ENCODE measurements at places on chromosomes 7 and 10.

DNA sequence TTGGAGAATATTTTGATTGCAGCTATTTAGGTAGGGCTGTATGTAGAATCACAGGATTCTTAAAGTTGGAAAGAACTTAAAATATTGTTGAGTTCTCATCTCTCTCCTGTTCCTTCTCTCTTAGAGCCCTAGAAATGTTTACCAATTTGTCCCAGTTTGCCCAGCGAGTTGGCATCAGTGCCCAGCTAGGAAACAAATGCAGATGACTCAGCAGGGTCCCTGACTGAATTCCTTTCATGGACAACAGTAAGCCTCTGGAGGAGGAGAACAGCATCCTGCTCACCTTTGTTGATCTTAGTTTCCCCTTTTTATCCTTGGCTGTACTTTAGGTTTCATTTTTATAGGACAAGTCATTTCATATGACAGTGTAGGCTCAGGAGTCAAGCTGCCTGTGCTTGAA, 89.3 kb downstream of the SEC23IP start:
- no peak for DNase-seq

DNA sequence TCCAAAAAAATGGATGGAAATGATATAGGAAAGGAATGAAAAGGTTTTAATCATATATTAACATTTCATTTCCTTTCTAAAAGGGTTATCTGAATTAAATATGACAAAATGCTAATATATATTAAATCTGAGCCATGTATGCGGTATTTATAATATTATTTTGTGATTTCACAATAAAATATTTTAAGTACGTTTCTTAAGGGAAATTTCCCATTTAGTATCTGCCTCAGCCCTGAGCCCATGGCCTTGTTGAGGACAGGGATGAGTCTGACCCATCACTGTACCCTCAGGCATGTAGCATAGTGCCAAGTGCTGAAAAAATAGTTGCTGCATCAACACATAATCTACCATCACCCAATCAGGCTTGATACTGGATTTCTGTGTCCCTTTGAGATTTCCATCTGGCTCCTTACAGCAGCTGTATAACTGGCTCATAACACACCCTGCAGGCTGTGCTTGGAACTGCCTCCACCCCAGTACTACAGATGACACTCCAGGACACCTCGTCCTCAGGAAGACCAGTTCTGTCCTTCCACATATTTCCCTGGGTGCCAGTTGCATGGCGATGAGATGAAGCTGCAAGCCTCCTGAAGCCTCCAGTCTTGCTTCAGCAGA, 59.4 kb upstream of the ASAH2 start:
- no peak for DNase-seq

DNA sequence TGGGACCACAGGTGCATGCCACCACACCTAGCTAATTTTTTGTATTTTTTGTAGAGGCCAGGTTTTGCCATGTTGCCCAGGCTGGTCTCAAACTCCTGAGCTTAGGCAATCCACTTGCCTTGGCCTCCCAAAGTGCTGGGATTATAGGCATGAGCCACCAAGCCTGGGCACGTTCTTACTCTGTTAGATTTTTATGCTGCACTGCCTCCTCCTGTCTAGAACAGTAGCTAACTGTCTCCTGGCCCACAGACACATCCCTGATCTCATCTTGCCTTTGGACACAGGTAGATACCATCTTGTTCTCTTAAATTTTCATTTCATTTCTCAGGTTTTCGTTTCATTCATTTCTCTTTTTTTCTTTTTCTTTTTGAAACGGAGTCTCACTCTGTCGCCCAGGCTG, 41.1 kb downstream of the BLVRA start:
- no peak for DNase-seq

DNA sequence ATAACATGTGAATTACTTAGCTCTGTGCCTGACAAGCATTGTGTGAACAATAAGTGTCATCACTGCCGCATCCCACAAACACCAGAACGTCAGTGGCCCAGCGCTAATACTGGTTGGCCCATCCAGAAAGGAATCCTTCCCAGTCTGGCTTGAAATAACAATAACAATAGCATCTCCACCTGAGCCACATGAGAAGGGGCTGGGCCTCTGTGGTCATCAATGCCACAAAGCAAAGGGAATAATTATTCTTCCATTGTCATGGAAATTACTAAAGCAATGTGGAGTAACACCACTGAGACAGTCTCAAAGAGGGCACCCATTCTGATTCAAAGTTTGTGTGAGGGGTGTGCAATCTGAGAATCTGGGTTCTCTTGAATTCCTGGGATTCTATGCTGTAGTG, 105.7 kb upstream of the INHBA start:
- DNase-seq = no peak

GRCh38 chr10:3478153-3478552, 305.6 kb upstream of the PITRM1 start:
- DNase-seq = no peak

DNA sequence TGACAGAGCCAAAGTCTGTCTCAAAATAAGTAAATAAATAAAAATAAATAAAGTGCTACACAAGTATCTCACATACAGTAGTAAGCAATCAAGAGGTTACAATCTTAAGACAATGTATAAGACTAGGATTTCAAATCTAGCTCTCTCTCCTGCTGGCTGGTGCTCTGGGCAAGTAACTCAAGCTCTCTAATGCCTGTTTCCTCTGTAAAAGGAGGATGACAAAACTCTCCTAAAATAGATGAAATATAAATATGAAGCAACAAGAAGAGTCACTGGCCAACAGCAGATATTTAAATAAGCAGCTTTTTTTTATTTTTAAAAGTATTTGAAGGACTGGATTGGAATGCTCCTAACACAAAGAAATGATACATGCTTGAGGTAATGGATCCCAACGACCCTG, 7.2 kb downstream of the SFMBT2 start:
- DNase-seq = no peak

GRCh38 chr10:76150876-76151288, 719.5 kb downstream of the LRMDA start:
- DNase-seq = no peak

GRCh38 chr10:80351220-80351619, 5.3 kb downstream of the DYDC1 start:
- no peak for DNase-seq

DNA sequence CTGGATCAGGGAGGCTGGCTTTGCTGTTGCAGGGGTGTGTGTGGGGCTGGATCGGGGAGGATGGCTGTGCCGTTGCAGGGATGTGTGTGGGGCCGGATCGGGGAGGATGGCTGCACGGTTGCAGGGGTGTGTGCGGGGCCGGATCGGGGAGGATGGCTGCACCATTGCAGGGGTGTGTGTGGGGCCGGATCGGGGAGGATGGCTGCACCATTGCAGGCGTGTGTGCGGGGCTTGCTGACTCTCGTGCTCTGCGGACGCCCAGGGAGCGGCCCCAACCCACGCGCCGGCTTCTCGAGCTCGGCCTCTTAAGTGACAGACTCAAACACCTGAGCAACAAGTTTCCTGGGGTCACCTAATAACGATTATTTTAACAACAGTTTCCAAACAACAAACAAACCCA, 518.2 kb downstream of the DNAJB6 start:
- DNase-seq = no peak

DNA sequence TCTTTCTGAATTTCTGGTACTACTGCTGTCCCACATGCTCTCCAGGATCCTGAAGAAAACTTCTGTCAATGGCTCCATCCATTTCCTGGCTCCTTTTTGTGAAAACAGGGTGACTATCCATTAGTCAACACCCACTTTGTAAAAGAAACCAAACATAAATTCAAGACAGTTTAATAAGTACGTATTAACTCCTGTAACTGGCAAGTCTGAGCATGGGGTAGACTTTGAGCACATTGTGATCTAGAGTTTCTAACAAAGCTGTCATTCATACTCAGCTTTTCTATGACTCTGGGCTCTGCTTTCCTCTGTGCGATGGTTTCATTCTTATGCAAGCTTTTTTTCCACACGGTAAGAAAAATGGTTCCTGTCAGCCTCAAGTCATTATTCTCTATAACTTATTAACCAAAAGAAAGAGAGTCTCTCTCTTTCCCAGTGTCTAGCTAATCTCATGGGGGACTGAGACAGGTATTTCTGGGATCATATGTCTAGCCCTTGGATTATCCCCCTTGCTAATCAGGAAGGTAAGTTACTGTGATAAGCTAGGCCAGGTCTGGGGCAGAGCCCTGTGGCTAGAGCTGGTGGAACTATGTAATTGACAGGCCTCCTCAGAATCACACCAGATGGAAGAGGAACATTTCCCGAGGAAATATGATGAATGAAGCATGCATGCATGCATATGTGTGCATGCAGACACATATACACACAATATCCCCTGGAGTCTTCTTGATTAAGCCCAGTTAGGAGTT, 98.5 kb downstream of the GNAI1 start:
- no peak for DNase-seq
